AG09309 (cell line): ENCODE measurements at places on chromosomes 4 and X.

DNA sequence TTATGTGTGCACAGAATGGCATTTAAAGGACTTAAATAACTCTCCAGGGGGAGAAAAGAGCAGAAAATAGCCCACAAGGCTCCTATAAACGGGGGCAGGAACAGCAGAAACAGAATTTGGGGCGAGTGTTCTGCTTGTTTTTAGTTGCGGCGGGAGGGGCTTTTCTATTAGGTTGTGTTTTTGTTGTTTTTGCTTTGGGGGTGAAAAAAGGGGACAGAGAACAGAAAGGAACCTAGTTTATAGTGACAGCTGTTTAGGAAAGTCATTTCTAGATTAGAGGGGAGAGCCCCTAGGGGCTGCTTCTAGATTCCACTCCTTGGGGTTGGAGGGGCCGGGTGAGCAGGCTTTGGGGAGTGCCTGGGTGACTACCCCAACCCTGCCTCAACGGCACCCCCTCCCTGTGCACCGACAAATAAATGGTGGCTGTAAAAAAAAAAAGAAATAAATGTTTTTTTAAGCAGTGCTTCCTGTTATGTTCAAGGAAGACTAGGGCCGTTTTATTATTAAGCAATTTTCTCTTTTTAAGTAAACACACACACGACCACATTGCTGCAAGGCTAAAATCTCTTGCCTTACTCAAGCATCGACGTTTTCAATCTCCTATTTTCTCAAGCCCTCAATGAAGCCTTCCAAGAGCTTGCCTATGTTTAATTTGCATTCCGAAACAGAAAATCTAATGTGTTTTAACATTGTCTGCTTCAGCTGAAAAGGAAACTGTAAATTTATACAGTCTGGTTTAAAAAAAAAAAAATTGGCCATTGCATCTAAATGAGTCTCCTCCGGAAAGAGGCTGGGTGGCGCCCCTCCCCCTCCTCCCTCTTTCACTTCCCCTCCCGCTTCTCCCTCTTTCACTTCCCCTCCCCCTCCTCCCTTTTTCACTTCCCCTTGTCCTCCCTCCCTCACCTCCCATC, 123.3 kb upstream of the TBL1X start:
- DNase-seq = no peak

- DNase-seq = no peak
These were observed 267.4 kb downstream of the ANK2 start for GRCh38 chr4:113316879-113317278.

- DNase-seq = no peak
These were observed 21.5 kb upstream of the PHKA1 start for GRCh38 chrX:72735561-72735960.

- no peak for DNase-seq
These were observed 364.3 kb downstream of the FBXO8 start for GRCh38 chr4:173919196-173919595.

- no peak for DNase-seq
These were observed 463.0 kb upstream of the CPEB2 start for GRCh38 chr4:14539246-14539645.

GRCh38 chr4:89733946-89734345, 103.0 kb downstream of the SNCA start:
- DNase-seq = no peak

DNA sequence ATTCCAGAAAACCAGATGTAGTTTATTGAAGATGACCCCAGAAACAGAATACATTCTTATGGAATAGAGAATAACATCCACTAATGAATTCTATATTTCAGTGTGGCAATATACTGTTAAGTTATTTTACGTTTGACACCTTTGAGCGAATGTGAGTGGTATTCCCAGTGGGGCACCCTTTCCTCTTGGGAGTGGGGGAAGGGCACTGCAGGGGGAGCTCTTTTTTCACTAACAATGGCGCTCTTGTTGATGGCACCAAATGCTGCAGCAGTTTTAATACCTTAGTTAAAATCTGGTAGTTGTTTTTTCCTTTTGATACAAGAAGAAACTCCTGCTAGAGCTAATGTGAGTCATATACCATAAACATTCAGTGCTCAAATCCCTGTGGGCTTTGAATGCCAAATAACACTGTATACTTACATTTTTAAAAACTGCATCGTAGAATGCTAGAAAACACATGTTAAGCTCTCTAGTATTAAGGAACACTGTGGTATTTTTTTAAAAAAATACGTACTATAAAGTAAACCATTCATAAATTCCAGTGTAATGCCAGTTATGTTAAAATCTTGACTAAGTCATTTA, 178.5 kb downstream of the DCHS2 start:
- no peak for DNase-seq

DNA sequence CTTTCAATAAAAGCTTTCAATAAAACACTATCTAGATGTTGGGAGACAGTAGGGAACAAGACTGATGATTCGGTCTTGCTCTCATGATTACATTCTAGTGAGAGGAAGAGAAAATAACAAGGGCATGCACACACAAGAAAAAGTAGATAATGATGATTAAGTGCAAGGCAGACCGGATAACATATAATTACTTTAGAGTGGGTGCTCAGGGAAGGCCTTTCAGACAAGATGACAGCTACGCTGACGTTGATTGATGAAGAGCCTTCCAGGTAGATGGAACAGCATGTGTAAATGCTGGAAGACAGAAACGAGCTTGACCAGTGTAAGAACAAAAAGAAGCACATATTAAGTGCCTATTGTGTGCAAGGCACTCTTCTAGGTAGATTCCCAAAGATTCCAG, 43.4 kb downstream of the TXK start:
- DNase-seq = no peak

DNA sequence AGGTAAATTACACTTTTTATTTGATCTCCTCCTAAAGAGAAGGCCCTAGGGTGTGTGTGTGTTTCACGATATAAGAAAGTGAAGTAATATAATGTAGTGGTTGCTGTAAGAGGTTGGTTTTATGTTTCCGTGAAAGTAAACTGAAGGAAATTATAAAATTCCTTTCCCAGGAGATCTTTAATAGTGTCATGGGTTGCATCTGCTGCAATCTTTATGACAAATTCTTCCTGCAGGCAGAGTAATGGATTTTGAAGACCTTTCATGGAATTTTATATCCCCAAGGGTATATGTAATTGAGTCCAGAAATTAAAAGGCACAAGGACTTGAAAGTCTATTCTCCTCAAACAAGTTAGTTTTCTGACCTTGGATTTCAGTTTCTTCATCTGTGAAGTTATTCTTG, 538.6 kb downstream of the ANKRD50 start:
- no peak for DNase-seq

- no peak for DNase-seq
These were observed 23.7 kb downstream of the SMPX start for GRCh38 chrX:21734175-21734574.

- DNase-seq = no peak
These were observed 26.5 kb downstream of the HS3ST1 start for GRCh38 chr4:11402192-11402591.

- no peak for DNase-seq
These were observed 1002.9 kb upstream of the IGFBP7 start for GRCh38 chr4:58113126-58113525.

- no peak for DNase-seq
These were observed 101.3 kb downstream of the CORIN start for GRCh38 chr4:47736555-47736954.

- no peak for DNase-seq
These were observed 97.4 kb downstream of the COL4A5 start for GRCh38 chrX:108537005-108537404.

- no peak for DNase-seq
These were observed 1.4 kb downstream of the PAQR3 start for GRCh38 chr4:78937837-78938236.

DNA sequence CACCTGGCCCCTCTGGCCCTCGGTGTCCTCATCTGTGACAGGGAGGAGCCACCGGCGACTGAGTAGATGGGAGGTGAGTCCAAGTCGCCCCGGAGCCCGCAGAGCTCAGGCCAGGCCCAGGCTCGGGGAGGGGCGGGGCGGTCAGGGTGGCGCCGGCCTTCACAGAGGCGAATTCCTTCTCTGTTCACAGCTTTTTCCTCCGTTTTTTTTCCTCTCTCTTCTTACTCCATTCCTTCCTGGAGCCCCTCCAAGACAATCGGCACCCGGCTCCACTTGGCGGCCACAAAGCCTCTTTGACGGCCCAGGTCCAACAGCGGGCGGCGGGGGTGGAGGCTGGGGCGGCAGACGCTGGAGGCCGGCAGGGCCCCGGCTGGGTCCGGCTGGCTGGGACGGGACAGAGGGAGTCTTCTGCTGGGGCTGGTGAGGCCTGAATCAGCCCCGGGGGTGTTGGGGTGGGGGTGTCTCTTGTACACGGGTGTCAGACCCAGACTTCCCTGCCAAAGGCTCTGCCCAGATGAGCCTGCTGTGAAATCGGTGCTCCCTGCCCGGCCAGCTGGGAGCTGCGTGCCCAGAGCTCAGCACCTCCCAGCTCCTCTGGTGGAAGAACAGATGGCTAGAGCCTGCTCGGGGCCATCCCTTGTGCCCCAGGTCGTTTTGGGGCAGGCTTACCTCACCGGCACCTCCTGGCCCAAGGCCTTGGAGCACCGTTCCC, 22.6 kb downstream of the FGFRL1 start:
- DNase-seq = no peak

GRCh38 chr4:160947653-160948052, 1216.1 kb downstream of the FSTL5 start:
- no peak for DNase-seq

DNA sequence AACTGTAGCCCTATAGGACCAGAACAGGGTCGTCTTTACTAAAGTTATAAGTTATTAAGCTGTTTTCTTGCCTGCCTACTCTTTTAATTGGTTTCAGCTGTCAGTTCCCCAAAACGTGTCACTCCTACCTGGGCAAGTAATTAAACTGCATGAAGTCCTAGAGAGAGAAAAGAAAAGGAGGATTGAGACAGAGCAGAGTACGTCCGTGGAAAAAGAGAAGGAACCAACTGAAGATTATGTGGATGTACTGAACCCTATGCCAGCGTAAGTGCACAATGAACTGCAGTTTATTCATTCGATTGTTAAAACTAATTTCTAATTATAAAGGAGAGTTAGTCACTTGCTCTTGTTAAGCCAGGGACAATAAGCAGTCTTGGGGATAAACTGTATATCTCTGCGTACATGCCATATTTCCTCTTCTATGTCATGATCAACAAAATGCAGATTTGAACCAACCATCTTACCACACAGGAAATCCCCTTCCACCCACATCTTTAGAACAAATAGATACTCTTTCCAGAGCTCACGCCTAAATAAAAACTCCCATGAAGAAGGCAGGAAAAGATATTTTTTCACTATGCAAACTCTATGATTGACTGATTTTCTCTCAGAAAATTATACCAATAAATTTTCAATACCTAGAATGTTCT, 22.8 kb downstream of the STAP1 start:
- DNase-seq = no peak

DNA sequence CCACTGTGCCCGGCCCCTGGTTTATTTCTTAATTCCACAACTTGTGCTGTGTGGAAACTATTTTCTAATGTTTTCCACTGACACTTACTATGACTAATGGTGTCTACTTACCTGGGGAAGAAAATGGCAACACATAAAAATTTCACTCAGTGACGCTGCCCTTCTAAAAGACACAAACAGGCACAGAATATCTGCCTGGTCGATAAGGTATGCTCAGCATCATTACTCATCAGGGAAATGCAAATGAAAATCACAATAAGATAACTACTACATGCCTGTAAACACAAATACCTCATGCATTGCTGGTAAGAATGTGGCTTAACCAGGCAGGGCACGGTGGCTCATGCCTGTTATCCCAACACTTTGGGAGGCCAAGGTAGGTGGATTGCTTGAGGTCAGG, 61.6 kb downstream of the UBE2K start:
- DNase-seq = no peak

GRCh38 chr4:69601065-69601464, 38.4 kb downstream of the UGT2A2 start:
- DNase-seq = no peak

GRCh38 chrX:9704876-9705465, 60.7 kb downstream of the GPR143 start:
- no peak for DNase-seq

DNA sequence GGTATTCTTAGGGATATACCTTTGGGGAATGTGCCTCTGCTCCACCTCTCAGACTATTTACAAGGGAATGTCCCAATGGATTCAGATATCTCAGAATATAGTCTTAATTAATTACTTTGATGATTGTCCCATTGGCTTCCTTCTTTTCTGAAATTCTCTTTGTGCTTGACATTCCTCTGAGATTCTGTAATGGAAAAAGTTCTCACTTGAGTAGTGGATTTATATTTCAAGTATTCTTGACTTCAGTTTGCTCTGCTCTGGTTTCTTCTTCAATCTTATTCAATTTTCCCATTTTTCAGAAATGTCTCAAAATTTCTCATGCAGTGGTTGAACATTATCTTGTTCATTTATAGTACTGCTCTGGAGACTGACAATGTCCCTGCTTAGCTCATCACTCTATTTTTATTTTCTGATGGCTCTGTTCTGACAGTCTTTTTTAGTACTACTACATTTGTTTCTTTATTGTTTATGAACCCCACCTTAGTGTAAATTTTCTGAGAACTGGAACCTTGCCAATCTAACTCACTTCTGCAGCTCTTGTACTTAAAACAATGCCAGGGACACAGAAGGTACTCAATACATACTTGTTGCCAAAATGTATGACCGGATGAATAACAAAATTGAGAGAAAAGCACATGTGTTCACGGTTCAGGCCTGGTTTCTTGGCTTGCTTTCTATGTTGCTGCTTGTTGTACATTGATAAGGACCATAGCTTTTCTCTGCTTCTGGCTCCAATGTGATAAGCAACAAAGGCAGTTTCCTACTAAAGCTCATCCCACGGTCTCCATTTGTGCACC, 471.7 kb downstream of the GASK1B start:
- no peak for DNase-seq

DNA sequence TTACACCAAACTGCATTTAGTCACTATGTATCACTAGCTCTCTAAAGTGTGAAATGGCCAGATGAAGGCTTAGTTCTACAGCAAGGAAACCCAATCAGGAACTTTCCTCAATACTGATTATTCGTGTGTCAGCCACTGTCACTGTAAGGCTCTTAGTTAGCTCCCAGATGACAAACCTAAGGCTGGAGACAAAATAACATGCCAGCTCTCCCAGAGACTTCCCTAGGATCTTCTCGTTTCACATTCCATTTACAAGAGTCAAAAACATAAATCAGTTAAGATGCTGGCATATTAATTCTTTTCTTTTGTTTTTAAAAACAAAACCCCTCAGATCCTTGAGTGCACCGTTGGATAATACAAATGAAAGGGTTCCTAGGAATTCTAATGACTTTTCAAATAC, 88.2 kb upstream of the TFDP3 start:
- no peak for DNase-seq

DNA sequence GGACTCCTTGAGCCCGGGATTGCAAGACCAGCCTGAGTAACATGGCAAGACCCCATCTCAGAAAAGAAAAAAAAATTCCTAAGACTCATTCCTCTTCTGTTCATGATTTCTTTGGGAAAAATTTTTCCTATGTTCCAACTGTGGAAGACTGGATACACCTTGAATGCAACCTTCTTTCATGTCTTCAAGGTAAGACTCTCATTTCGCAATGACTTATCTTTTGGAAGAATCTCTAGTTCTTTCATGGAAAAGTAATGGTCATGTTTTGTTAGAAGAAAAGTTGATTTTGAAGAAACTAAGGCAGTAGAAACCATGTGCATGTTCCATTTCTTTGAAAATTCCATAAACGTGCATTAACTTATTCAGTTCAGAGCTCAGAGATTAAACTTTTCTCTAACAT, 26.0 kb upstream of the BBS12 start:
- no peak for DNase-seq
